ENCODE measurements at places on chromosomes 12 and 14. TPM values are rescaled to one million over a fixed set of nuclear protein-coding genes. Genes with fewer than 3 reads are reported as not detected.
A peak's percentile ranks its signal among the peaks of the same experiment; 100 is the strongest.

DNA sequence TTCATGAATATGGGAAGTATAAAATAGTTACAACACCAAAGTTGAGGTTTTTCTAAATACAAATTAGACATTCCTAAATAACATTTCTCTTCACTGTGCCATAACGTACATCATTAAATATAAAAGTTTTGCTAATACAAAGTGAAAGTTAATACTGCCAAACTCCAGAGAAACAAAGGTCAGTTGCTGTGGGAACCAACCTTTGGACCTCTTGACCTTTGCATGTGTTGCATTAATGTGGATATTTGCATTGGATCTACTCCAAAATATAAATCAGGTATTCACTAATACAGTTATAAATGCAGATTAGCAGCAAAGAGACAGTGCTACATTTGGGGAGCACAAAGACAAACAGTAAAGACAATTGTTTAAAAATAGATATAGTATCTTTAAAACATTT, 366.0 kb upstream of the USP15 start:
- no peak for DNase-seq

DNA sequence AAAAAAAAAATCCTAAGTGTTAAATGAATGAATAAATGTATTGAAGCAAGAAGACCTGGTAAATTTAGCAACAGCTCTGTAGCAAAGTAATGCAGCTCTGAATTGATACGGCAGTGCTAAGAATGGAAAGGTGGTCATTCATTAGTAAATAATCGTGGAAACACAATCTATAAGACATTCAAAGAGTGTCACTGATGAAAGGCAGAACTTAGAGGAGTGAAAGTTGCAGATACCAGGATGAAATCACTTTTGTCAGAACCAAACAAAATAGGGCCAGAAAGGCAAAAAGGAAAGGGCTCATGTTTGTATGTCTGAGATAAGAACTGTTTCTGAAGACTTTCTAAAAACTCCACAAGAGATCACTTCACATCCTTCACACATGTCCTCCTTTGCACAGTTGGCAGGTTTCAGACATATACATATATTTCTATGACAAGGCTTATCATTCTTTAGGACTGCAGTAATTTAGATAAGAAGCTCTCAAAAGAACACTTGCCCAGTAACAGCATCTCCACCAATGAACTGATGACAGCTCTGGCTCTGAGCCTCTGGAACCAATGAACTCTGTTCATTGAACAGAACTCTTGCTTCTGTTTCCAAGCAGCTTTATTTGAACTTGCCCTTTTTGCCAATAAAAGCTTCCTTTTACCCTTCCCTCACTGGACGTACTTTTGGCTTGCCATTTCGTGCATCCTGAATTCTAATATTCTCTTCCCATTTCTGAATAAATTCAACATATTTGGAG, 4.2 kb upstream of the LRR1 start:
- DNase-seq: peak; percentile 29

- no peak for DNase-seq
Observed at GRCh38 chr14:96267336-96267735, 11.3 kb downstream of the BDKRB1 start.

DNA sequence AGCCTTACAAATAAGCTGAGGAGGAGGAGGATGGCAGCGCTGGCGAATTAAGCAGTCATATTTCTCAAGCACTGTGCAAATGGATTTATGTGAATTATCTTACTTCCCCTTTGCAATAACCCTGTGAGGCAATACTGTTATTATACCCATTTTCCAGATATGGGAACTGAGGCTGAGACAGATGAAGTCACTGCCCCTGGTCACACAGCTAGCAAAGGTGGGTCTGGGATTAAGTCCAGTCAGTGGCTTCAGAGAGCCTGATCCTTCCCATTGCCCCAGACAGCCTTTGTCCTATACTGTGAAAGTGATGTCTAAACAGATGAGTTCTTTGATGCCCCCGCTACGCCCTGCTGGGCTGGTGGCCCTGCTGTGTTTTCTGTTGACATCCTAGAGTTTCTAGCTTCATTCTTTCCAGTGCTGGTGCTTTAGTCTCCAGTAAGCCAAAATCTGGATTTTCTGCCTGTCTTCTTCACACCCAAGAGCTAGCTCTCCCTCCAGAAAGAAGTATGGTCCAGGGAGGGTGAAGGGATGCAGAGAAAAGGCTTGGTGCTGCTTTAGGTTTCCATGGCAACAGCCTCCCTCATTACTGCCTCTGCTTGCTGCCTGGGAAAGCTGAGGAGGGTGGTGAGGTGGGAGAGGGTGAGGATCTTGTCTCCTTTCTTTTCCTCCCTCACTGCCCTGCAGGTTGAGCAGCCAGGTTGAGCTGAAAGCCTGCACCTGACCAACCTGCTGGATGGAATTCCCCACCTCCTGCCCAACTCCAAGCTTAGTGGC, 30.7 kb downstream of the TMEM63C start:
- no peak for DNase-seq

- DNase-seq: peak; percentile 44
Observed at GRCh38 chr14:35406506-35407305, 2.2 kb upstream of the NFKBIA start.

DNA sequence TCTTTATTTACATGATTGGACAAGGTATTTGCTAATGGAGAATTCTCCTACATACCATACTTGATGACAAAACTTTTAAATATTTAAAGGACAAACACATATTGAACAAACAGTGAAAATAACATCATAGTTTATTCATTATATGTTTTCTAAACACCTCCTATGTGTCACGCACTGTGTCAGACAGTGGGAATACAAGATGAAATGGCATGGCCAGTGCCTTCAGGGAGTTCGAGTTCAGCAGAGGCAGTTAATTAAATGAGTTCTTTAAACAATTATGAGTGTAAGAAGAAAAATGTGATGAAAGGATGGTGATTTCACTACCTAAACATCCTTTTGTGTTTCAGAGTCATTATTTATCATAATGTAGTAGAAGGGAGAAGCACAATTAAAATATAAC, 159.8 kb downstream of the KCNH5 start:
- DNase-seq: no peak

DNA sequence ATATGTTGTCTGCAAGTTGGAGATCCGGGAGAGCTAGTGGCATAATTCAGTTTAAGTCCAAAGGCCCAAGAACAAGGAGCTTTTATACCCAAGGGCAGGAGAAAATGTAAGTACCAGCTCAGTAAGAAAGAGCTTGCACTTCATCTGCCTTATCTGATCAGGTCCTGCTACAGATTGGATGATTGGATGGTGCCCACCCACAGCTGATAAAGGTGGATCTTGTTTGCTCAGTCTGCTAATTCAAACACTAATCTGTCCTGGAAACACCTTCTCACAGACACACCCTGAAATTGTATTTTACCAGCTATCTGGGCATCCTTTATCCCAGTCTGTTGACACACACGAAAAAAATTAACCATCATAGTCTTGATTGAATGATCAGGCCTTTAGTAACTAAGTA, 230.7 kb upstream of the SLC16A7 start:
- DNase-seq: no peak

DNA sequence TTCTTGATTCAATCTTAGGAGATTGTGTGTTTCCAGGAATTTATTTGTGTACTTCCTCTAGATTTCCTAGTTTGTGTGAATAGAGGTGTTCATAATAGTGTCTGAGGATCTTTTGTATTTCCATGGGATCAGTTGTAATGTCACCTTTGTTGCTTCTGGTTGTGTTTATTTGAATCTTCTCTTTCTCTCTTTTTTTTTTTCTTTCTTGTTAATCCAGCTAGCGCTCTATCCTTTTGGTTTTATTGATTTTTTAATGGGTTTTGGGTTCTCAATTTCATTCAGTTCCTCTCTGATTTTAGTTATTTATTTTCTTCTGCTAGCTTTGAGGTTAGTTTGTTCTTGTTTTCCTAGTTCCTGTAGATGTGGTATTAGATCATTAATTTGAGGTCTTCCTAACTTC, 242.5 kb downstream of the SEC23A start:
- DNase-seq: no peak

Gene RNASE13
- total RNA-seq: not detected

GRCh38 chr14:70082394-70082793, 106.4 kb downstream of the SLC8A3 start:
- DNase-seq: no peak

DNA sequence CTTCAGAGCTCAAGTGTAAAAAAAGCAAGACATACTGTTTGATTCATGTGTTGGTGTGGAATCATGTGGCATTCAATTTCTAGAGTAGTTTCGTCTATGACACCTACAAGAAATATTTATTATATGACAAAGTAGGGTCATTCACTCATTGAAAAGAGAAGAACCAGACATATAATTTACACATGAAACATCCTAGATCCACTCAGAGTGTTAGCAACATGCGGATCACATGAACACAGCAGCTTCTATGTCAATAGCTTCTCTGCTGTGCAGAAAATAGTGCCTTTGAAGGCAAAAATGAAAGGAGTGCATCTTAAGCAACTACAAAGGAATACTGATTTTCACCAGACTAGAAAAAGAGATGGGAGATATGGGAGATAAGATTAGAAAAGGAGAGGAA, 569.8 kb downstream of the RPS29 start:
- DNase-seq: no peak

DNA sequence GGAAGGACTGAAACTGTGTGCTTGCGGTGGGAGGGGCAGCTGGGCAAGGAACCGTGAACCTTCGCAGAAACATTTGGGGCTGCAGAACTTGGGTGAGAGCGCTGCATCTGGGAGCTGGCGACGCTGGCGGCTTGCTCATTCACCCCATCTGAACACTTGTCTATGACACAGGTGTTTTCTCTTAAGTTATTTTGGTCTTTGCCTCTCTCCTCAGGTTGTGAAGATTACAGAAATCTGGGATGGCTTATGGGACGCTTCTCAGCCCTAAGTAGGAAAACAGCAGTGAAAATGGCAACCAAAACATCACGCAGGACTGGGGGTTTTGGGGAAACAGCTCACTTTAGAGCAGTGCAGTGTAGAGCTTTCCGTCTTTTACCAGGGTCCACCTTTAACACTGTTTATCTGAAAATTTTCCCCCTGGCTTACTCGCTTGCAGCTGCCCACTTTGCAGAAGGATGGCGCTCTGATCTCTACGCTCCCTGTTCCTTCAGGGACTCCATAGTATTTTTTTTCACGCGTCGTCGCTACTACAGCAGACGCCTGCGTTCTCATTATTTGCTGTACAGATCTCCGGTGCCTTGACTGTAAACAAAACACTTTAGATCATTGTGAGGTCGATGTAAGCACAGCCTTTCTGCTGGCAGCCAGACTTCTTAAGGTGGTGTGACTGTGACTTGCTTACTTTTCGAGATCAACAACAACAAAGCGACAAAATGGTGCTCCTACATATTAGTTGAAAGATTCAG, 2.7 kb upstream of the CDKN1B start:
- DNase-seq: peak; percentile 48

- DNase-seq: no peak
Observed at GRCh38 chr12:91630596-91631293, 448.1 kb upstream of the DCN start.

- DNase-seq: no peak
Observed at GRCh38 chr14:102234331-102235264, 70.4 kb downstream of the MOK start.

Data from Caco-2 (cell line).